ENCODE measurements at places on chromosomes 2 and 18.
A peak's percentile ranks its signal among the peaks of the same experiment; 100 is the strongest.

DNA sequence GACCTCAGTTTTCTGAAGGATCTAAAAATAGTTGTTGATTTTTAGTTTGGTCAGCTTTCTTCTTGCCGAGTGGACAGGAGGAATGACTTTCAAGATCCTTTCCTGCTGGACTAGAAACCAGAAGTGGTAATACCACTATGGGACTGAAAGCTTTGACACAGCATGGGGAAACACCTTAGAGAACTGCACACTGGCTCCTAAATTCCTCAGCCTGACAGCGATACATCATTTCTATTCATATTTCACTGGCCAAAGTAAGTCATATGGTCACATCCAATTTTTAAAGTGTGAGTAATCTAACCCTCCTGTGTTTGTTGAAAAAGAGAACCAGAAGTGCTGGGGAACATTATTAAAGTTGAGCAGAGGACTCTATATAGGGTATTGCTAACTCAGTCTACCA is 244.7 kb upstream of the MMADHC start:
- no peak for DNase-seq

- DNase-seq: no peak
These were observed 5.6 kb upstream of the LRATD1 start for GRCh38 chr2:14626873-14627272.

GRCh38 chr2:127121353-127121752 is 14.4 kb upstream of the BIN1 start:
- DNase-seq: no peak

- DNase-seq: no peak
These were observed 610.9 kb upstream of the SALL3 start for GRCh38 chr18:78368726-78369125.

DNA sequence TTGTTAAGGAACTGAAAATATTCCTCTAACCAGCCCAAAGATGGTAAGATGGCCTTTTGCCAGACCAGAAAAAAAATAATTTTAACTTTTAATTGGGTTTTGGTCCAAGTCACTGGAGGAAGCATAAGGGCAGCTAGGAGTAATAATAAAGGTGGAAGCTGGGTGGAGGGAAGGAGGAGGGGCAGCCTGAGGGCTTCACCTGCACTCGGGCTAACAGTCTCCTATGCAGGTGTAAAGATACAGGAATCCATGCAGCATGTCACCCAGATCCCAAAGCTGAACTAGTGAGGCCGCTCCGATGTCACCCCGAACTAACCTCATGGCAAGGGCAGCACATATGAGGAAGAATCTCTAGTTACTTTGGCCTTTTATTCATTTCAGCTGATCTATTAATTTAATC is 37.2 kb upstream of the GORASP2 start:
- DNase-seq: no peak

GRCh38 chr18:56238576-56238975 is 399.8 kb downstream of the TXNL1 start:
- DNase-seq: peak; percentile 36

GRCh38 chr18:3397031-3397750 is 52.8 kb upstream of the TGIF1 start:
- no peak for DNase-seq

- DNase-seq: peak; percentile 67
These were observed 109.7 kb upstream of the SP3 start for GRCh38 chr2:174074831-174075230.

GRCh38 chr18:55489034-55489986 is 98.7 kb downstream of the TCF4 start:
- DNase-seq: peak; percentile 67

- DNase-seq: no peak
These were observed 37.0 kb upstream of the GRHL1 start for GRCh38 chr2:9914384-9915065.

DNA sequence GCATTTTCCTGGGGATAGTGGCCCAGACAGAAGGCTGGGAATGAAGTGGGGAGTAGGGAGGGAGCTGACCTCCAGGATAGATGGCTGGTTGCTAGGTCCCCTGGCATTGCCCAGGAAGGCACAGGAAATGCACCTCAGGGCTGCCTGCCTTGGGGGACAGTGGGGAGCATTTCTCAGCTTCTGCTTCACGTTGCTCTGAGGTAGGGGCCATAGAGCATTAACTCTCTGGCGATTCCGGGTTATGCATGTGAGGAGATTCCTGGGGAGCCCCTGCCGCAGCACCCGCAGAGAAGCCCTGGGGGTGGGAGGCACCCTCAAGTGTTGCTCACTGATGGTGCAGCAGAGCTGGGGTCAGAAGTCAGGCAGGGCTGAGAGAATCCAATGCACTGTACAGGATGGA is 256.5 kb downstream of the CYP26B1 start:
- no peak for DNase-seq

DNA sequence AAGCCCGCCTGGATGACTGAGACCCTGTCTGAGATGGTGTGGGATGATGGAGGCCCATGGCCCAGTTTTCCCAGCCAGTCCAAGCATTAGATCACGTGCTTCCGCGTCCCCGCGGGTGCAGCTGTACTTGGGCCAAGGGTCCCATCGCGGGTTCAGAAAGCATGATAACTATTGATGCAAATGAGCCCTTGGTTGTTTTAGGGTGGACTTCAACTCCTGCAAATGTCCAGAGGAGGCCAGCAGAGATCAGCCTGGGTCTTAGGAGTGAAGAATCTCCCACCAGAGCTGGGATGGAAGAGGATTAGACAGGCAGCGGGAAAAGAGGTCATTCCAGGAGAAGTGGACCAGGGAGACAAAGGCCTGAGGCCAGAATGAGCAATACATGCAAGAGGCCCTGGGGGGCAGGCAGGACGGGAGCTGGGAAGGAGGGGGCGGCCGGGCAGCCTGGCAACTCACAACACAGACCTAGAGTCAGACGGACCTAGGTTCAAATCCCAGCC is 89.9 kb upstream of the TMEM247 start:
- DNase-seq: no peak

GRCh38 chr2:66575625-66576310 is 140.8 kb downstream of the MEIS1 start:
- peak; percentile 83 for DNase-seq

DNA sequence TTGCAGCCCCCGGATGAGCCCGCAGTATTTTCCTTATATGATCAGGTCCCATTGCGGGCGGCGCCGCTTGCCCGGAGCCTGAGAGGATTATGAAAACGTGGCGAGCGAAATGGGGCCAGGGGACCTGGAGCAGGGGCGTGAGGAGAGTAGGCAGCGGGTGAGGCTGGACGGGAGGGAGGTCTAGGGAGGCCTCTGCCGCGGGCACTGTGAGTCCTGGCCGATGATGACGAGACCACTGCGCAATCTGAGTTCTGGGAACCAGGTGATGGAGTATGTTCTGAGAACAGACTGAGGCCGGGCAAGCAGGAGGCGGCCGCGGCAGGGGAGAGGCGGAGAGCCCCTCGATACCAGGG is 790 bp upstream of the ACAA2 start:
- DNase-seq: peak; percentile 78

DNA sequence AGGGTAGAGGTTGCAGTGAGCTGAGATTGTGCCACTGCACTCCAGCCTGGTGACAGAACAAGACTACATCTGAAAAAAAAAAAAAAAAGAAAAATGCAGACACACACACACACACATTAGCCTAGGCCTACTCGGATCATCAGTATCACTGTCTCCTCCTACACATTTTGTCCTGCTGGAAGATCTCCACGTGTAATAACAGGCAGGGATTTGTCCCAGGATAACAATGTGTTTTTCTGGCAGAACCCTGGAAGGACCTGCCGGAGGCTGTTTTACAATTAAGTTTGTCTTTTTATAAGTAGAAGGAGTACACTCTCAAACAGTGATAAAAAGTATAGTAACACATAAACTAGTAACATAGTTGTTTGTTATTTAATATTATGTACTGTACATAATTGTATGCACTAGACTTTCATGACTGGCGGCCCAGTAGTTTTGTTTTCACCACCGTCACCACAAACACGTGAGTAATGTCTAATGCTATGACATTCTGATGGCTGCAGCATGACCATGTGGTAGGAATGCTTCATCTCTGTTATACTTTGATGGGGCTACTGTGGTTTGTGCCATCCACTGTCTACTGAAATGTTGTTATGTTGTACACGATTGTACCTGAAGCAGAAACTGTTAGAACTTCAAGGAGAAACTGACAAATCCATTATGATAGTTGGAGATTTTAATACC is 130.6 kb downstream of the ATP9B start:
- DNase-seq: no peak

- no peak for DNase-seq
These were observed 3.8 kb upstream of the ATP8B1 start for GRCh38 chr18:57806978-57807285.

GRCh38 chr18:49854681-49855080 is 41.3 kb upstream of the ACAA2 start:
- DNase-seq: no peak

GRCh38 chr2:175253871-175254270 is 72.4 kb upstream of the ATP5MC3 start:
- DNase-seq: no peak

DNA sequence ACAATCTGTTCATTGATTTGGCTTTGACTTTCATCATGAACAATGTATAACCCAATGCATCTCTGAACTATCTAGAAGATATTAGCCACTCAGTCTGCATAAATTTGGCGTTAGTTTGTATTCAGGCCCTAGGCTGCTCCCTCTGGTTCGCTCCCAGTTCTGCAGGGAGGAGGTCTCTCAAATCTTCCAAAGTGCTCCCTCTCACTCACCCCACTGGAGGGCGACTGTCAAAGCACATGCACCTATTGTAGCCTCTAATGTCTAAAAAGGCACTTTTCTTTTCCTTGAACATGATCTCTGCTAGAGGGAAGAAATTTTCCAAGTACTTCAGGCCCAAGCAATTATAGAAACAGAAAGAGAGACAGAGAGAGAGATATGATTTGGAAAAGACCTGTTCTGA is 291.5 kb downstream of the TDRD15 start:
- no peak for DNase-seq

DNA sequence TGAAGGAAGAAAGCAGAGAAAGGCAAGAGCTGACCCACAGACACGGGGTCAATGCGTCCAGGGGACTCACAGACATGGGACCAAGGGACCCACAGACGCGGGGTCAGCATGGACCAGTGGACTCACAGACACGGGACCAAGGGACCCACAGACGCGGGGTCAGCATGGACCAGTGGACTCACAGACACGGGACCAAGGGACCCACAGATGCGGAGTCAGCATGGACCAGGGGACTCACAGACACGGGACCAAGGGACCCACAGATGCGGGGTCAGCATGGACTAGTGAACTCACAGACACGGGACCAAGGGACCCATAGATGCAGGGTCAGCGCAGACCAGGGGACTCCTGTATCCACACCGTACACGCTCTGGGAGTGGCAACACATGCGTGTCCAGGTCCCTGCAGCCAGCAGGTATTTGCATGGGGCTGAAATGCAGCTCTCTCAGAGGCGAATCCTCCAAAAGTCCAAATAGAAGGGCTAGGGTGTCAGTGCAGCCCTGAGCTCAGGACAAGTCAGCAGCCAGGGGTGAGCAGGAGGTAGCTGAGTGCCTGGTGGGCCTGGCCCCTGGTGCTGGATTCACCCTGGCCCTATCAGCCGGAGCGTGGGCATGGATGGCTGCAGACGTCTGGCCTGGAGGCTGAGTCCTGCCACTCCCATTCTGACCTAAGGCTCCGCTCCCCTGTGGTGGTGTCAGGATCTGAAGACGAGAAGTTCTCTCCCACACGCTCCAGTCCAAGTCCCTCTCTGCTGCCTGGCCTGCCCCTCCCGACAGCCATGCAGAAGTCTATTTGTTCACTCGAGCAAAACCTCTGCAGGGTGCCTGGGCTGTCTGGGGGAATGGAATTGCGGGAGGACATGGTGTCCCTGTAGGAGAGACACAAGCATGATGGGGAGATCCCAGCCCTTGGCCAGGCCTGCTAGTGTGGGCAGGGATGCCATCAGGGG is 28.5 kb downstream of the TMEM18 start:
- DNase-seq: no peak

DNA sequence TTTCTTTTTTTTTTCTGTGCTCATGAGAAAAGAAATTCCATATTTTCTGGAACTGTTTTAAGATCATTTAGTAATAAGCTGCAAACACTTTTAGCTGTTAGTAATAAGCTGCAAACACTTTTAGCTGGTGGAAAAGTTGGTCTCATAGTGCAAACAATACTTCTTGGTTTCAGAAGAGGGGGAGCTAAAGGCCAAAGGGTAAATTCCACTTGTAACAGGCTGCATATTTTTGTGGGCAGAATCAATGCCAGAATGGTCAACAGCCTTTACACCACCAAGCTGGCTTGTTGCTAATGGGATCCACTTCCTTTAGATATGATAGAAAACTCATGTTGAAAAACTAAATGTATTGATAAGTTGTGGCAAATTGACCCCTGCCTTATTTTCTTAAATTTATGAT is 356.8 kb downstream of the NR4A2 start:
- no peak for DNase-seq

DNA sequence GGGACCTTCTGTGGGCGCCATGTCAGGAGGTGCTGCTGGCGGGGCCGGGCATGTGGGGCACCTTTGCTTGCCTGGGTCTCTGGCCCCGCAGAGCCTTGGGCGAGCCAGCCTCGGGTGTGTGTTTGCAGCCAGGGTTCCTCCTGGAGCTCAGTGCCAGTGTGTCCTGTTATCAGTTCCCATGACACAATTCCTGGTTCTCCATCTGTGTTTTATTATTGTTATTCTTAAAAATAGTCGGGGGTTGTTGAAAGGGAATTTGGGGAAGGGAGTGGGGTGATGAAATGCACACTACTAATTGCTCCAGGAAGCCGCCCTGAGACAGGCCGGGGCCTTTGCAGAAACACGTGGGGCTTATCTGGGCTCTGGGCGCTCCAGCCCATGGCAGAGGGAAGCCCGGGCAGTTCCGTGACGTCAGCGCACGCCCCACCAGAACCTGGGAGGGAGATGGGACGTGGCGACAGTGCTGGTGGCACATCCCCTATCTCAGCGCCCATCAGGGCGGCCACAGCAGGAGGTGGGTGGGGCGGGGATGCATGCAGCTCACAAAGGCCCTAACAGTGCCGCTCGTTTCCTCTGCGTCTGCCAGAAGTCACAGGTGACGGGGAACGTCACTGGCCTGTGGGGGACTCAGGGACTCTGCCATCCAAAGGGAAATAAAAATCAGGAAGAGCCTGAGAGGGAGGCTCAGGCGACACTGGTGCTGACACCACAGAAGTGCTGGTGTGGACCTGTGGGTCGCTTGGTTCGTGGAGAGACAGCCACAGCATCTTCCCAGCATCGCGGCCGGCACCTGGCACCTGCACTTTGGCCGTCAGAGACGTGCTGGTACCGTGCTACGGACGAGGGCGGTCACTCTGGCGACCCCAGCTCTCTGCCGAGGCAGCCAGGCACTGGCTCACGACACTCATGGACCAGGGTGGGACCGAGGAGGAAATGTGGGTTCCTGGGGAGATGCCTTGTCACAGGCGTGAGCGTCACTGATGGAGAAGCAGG is 131.0 kb downstream of the NFATC1 start:
- no peak for DNase-seq

All from common myeloid progenitor, CD34-positive (primary cell).